ENCODE measurements at places on chromosomes 7 and 10. TPM values are rescaled to one million over a fixed set of nuclear protein-coding genes. Genes with fewer than 3 reads are reported as not detected.

GRCh38 chr7:51344406-51345138, 28.0 kb upstream of the COBL start:
- no peak overlapping the region for H3K4me3 ChIP-seq
- H3K4me1 ChIP-seq = no peaks in the 10 kb centered on the region
- no peak for DNase-seq
- H3K27me3 ChIP-seq = no peaks in the 10 kb centered on the region
- no peak overlapping the region for H3K27ac ChIP-seq

DNA sequence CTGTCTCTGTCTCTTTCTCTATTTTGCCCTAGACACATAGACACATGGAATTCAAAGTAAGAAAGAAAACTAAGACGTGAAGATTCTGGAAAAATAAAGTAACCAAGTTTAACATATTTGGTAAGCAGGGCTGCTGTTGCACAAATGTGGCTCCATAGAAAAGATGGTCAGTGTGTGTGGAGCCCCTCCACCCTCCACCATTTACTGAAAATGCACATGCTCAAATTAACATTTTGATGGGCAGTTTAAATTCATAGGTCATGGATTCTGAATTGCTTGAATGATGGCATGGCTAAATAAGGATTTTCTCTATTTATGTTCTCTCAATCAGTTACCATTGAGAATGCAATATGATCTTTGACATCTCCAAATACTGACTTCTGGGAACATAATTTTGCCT, 165.5 kb upstream of the CHRM2 start:
- H3K4me1 ChIP-seq = no peaks in the 10 kb centered on the region
- no peak overlapping the region for H3K4me3 ChIP-seq
- DNase-seq = no peak
- no peaks in the 10 kb centered on the region for H3K36me3 ChIP-seq

GRCh38 chr7:82805527-82805960, 357.1 kb downstream of the PCLO start:
- no peaks in the 10 kb centered on the region for H3K27me3 ChIP-seq
- no peak for DNase-seq
- no peaks in the 10 kb centered on the region for H3K4me1 ChIP-seq
- no peaks in the 10 kb centered on the region for H3K36me3 ChIP-seq
- H3K4me3 ChIP-seq = no peak overlapping the region

DNA sequence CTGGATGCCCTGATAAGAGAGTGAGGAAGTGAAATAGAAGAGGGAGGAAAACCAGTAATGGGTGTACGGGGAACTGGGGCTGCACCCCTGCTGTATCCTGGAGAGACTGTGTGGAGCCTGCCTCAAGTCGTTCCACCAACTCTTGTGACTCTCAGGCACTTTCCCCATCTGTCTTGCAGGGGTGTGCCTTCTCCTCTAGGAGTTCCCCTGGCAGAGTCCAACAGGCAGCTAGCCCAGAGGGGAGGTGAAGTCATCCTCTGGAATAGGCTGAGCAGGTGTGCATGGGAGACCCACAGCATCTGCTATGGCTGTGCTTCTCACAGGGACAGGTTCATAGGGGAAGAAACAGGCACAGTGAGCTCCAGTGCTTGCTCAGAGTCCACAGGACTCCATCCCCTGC, 46.8 kb downstream of the WIPF3 start:
- DNase-seq = no peak
- peaks cover 13% of the 10 kb centered on the region for H3K27me3 ChIP-seq
- H3K4me1 ChIP-seq = no peaks in the 10 kb centered on the region
- H3K4me3 ChIP-seq = no peak overlapping the region

DNA sequence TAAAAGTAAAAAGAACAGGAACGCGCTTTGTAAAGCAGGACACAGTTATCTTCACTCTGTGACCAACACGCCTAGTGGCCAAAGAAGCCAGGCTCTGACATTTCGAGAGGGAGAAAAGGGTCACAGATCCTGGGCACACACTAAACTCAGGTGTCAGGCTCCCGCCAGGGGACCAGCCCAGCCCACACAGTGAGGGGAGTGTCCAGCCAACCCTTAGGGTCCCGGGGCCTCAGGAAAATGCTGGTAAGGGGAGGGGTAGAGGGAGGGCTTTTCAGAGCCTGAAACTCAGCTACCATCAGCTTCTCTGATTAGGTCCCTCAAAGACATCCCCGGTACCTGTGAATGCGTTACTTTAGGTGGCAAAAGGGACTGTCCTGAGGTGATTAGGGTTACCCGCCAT, 16.6 kb downstream of the ANXA11 start:
- DNase-seq = no peak
- H3K4me1 ChIP-seq = peaks cover 42% of the 10 kb centered on the region
- peak overlapping the region; percentile 19 for H3K4me3 ChIP-seq

The ELAPOR2 gene
- 13.6 TPM for total RNA-seq

The ZC3HAV1L gene
- 5.1 TPM for total RNA-seq
